ENCODE measurements at places on chromosomes 2 and 18. TPM values are rescaled to one million over a fixed set of nuclear protein-coding genes. Genes with fewer than 3 reads are reported as not detected.
A peak's percentile ranks its signal among the peaks of the same experiment; 100 is the strongest.

Gene TMEM200C
- total RNA-seq, result 0.07 TPM

Gene ITM2C
- 4.2 TPM for total RNA-seq

Gene NMUR1
- not detected for total RNA-seq

Gene SNED1
- total RNA-seq, result 2.5 TPM

DNA sequence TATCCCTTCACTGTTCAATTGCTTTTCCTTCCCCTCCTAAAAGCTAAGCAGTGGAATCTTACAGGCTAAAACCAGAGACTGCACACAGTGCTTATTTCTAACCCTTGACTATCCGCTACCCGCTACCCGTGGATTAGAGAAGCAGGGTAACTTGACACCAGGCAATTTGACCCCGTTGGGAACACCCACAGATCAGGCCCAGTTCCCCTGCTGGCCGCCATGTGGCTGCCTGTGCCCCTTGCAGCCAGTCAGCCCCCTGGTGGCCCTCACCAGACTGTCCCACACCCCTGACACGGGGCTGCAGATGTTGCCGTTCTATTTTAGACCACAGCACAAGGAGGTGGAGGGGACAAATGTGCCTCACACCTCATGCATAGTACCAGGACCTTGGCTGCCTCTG lies 74.8 kb downstream of the TXNL1 start:
- H3K36me3 ChIP-seq, result no peaks in the 10 kb centered on the region
- H3K27me3 ChIP-seq, result peaks cover 10% of the 10 kb centered on the region
- no peak for DNase-seq
- no peak overlapping the region for H3K4me3 ChIP-seq

- no peak overlapping the region for H3K27ac ChIP-seq
- H3K36me3 ChIP-seq, result no peaks in the 10 kb centered on the region
- H3K4me3 ChIP-seq, result no peak overlapping the region
- H3K4me1 ChIP-seq, result no peaks in the 10 kb centered on the region
- no peaks in the 10 kb centered on the region for H3K27me3 ChIP-seq
These were observed 4.8 kb downstream of the ANO7 start for GRCh38 chr2:241193271-241193670.

DNA sequence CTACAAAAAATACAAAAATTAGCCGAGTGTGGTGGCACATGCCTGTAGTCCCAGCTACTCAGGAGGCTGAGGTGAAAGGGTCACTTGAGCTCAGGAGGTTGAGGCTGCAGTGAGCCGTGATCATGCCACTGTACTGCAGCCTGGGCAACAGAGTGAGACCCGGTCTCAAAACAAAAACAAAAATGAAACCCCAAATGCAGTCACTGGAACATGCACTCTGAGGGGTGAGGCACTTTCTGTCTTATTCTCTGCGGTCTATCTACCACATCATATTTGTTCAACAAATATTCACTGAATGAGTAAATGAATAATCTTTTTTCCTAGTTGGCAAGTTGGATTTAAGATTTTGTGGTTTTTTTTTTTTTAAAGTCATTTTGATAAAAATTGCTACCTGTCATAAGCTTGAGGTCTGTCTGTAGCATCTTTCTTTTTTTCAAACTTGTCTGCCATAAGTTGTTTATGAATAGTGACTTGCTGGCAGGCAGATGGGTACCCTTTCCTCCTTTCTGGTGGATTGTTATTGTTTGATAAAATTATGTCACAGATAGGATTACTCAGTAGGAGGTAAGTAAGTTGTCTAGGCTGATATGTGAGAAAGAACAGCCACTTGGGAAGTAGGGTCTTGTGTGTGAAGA lies 11.8 kb downstream of the CHRNA1 start:
- H3K4me3 ChIP-seq, result peak overlapping the region; percentile 47
- peaks cover 2% of the 10 kb centered on the region for H3K27me3 ChIP-seq
- no peaks in the 10 kb centered on the region for H3K36me3 ChIP-seq
- peaks cover 44% of the 10 kb centered on the region for H3K4me1 ChIP-seq
- H3K27ac ChIP-seq, result peak overlapping the region; percentile 87
- DNase-seq, result peak; percentile 36

GRCh38 chr2:137221797-137222492 lies 456.6 kb downstream of the THSD7B start:
- H3K36me3 ChIP-seq, result no peaks in the 10 kb centered on the region
- no peak for DNase-seq
- no peak overlapping the region for H3K27ac ChIP-seq
- no peaks in the 10 kb centered on the region for H3K4me1 ChIP-seq
- no peaks in the 10 kb centered on the region for H3K27me3 ChIP-seq

DNA sequence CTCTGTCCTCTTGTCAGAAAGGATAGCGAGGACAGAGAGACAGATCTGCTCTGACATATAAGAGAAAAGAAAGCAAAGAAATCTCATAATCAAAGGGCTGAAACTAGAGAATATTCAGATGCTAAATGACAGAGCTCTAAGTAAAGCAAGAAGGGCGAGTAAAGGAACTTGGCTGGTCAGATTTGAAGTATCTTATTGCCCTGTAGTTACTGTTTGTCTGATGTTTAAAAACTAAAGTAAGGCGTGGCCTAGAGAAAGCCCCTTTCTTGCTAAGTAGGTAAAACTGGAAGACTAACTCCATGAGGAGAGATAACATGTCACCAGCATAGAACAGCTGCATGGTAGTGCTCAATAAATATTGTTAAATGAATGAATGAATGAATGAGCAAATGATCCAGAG lies 70.0 kb downstream of the CRACDL start:
- no peak overlapping the region for H3K4me3 ChIP-seq
- H3K36me3 ChIP-seq, result no peaks in the 10 kb centered on the region
- peaks cover 7% of the 10 kb centered on the region for H3K27me3 ChIP-seq
- no peak overlapping the region for H3K27ac ChIP-seq
